ENCODE measurements at places on chromosomes 1 and 21. TPM values are rescaled to one million over a fixed set of nuclear protein-coding genes. Genes with fewer than 3 reads are reported as not detected.

GRCh38 chr21:42237577-42237976 lies 18.6 kb downstream of the ABCG1 start:
- no peak for DNase-seq

DNA sequence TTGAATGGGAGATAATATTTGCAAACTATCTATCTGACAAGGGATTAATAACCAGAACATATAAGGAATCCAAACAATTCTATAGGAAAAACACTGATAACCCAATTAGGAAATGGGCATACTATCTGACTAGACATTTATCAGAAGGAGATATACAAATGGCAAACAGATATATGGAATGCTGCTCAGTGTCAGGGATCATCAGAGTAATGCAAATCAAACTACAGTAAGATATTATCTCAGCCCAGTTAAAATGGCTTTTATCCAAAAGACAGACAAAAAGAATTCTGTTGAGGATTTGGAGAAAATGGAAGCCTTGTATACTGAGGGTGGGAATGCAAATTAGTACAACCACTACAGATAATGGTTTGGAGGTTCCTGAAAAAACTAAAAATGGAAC lies 758.0 kb upstream of the B3GALT2 start:
- DNase-seq, result no peak

DNA sequence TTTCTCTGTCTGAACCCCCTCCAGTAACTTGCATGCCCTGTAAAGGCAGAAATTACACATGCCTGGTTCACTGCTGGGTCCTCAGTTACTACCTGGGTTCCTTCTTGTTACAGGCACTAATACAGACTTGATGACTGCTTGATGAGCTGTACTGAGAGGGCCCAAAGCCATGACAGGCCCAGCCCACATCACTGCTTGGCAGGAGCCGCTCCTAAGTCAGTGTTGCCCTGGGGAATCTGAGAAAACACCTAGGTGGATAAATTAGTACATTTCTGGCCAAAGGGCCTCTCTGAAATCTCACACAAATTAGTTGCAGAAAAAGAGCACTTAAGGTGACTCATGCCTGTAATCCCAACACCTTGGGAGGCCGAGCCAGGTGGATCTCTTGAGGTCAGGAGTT lies 37.8 kb upstream of the IRF2BP2 start:
- DNase-seq, result no peak

GRCh38 chr21:34284666-34285065 lies 79.1 kb upstream of the KCNE2 start:
- no peak for DNase-seq

The ETNK2 gene
- 5.3 TPM for total RNA-seq

- no peak for DNase-seq
These were observed 1.9 kb upstream of the TPM3 start for GRCh38 chr1:154193821-154194220.

- no peak for DNase-seq
These were observed 347.2 kb downstream of the NPHP4 start for GRCh38 chr1:5645135-5645399.

GRCh38 chr1:212281590-212281989 lies 3.6 kb upstream of the PPP2R5A start:
- no peak for DNase-seq

DNA sequence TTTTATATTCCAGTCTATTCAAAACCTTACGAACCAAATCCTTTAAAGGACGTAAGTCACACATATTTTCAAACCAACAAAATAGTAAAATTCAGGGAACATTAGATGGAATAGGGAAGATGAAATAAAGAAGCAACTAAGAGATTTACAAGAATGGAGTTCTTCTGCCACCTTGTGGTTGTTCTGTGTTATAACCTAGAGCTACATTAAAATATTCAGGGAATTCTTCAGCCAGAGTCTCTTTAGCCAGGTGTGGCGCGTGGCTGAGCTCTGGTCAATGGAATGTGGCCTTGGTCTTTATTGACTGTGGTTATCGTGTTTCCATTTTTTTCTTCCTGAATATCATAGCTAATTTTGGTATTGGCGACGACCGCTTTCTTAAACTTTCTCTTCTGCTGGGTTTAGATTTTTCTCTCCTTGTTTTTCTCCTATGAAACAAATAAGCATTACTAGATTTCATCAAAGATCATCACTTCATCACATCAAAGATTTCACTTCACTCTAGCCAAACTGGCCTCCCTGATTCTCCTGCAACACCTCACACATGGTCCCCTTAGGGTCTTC lies 221.3 kb downstream of the MRPL39 start:
- DNase-seq, result peak; percentile 78

DNA sequence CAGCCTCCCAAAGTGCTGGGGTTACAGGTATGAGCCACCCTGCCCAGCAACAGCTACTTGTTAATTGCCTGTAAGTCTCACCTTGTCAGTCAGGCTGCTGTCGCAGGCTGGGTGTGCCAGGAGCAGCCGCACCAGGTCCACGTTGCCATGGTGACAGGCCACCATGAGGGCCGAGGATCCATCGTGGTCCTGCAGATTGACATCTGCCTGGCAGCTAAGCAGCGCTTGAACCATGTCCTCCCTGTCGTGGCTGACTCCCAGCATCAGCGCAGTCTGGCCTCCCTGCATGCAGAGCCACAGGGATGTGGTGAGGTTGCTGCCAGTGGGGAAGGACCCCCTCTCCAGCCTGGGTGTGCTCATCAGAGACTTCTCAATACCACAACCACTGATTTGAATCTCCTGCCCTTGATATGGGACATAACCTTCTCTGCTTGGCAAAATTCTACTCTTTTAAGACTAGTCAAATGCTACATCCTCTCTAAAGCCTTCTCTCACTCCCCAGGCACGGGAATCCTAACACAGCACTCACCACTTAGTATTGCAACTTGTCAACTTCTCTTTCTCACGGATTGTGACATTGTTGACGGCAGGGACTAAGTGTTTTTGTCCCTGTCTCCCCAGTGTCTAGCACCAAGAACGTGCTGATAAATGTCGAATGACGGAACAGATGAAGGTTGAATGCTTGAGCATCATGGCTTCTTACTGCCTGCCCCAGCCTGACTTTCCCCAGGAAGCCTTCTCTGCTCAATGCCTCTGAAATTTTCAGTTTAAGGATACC lies 52.9 kb downstream of the L1TD1 start:
- peak; percentile 75 for DNase-seq

- peak; percentile 74 for DNase-seq
These were observed 159.0 kb upstream of the IGSF21 start for GRCh38 chr1:17948594-17948993.

GRCh38 chr1:177847843-177848242 lies 122.0 kb downstream of the SEC16B start:
- no peak for DNase-seq

The CD247 gene
- total RNA-seq, result 1.5 TPM

GRCh38 chr1:93821423-93822144 lies 57.4 kb downstream of the DNTTIP2 start:
- DNase-seq, result no peak

- no peak for DNase-seq
These were observed 7.0 kb downstream of the DYRK1A start for GRCh38 chr21:37373539-37373938.

- DNase-seq, result no peak
These were observed 11.3 kb upstream of the FRRS1 start for GRCh38 chr1:99777752-99778151.

- DNase-seq, result no peak
These were observed 68.3 kb downstream of the ATG4C start for GRCh38 chr1:62852253-62852652.

DNA sequence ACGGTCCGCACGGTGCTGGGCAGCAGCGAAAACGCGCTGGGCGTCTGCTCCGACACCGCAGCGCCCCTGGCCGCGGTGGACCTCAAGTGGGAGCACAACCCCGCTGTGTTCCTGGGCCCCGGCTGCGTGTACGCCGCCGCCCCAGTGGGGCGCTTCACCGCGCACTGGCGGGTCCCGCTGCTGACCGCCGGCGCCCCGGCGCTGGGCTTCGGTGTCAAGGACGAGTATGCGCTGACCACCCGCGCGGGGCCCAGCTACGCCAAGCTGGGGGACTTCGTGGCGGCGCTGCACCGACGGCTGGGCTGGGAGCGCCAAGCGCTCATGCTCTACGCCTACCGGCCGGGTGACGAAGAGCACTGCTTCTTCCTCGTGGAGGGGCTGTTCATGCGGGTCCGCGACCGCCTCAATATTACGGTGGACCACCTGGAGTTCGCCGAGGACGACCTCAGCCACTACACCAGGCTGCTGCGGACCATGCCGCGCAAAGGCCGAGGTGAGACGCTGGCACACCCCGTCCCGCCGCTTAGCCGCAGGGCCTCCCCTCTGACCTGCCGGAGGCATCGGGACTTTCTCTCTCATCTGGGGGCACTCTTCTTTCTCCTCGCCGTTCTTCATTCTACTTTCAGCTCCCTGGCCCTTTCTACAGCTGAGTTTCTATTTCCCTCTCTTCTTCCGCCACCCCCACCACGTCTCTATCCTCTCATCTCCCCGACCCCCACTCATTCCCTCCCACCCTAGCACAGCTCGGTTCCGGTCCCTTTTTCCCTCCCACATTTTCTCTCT lies 1.0 kb downstream of the NPR1 start:
- DNase-seq, result peak; percentile 70

The RGSL1 gene
- not detected for total RNA-seq

DNA sequence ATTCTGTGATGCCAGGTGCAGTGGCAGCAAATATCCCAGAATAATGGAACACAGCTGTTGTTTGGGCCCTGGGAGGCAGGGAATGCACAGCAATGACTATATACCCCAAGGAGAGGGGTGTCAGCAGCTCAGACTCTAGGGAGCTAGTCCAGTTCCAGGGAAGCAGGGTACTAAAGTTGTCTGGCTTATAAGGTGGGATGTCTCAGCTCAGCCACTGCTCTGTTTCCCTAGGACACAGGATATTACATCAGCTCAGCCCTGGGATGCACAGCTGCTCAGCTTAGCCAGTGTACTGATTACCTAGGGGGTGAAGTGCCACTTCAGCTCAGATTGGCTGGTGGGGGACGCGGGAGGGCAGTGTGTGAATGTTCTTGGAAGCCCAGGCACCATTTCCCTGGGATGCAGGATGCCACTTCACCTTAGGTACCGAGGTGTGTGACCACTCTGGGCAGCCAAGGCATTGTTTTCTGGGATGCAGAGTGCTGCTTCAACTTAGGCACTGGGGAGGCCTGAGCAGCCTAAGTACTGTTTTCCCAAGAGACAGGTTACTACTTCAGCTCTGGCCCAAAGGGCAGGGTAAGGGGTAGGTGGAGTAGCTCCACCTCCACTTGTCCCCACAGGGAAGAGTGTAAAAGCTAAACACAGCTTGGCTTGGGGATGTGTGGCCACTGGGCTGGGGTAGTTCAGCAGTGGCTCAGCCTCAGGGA lies 59.4 kb downstream of the DIPK1A start:
- DNase-seq, result no peak

Measured in neural progenitor cell (in vitro differentiated cells).